ENCODE measurements at places on chromosomes 16 and 17.

GRCh38 chr17:7956228-7956965 is 24.4 kb downstream of the CNTROB start:
- DNase-seq, result peak; percentile 74

- no peak for DNase-seq
Measured at GRCh38 chr17:57478478-57479250, 222.3 kb downstream of the MSI2 start.

DNA sequence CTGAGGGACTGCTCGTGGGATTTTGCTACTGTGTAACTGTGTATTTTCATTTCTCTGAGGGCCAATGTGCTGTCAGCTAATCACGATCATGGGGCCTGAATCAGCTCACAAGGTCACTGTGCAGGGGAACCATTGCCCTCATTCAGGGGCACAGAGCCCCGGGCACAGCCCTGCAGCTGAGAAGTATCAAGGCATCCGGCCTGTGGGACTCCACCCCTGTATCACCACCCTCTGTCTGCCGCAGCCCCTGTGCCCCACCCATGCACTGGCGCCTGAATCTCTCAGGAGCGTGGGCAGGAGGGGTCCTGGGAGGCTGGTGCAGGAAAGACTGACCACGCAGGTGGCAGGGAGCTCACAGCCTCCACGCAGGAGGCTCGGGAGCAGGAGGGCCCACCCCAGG is 43.4 kb upstream of the RASD1 start:
- no peak for DNase-seq

DNA sequence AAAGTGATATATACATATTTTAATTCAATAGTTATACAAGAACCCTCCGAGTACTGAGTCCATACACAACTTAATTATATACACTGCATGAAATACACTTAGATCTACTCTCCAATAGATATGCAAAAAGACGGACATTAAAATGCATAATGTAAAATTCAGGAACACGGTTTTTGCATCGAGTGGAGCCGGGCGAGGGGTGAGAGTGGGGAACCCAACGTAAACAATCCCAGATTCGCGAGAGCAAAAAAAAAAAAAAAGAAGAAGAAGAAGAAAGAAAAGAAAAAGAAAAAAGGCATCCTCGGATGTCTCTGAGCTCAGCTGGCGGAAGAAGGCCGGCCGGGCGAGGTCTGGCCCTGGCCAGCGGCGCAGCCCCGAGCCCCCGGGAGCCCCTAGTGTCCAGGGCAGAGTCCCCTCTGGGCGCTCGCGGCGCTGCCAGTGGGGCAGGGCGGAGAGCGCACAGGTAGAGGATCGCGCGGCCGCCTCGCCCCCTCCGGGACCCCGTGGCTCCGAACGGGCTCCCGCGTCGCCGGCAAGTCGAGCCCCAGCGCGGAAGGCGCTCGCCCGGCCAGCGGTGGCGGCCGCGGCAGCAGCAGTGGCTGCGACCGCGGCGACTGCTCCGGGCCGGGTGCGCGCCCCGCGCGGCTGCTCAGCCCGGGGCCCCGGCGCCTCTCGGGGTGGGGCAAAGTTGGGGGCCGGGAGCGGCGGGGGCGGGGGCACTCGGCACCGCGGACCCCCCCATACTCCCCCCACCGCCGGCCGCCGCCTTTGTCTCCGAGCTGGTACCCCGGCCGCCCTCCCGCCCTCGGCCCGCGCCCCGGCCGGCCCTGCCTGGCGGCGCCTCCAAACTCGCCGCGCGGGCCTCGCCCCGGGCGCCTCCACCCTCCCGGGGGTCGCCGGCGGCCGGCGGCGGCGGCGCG is 9.6 kb upstream of the ZFHX3 start:
- DNase-seq, result peak; percentile 74

DNA sequence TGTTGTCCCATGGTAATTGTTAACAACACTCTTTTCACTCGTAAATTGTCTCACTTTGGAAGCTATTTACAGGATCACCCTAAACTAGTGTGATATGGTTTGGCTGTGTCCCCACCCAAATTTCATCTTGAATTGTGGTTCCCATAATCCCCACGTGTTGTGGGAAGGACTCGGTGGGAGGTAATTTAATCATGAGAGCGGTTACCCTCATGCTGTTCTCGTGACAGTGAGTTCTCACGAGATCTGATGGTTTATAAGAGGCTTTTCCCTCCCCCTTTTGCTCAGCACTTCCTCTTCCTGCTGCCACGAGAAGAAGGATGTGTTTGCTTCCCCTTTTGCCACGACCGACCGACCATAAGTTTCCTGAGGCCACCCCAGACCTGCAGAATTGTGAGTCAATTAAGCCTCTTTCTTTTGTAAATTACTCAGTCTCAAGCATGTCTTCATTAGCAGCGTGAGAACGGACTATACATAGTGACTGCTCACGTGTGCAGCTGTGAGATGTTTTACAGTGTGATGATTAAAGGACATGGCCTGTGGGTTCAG is 34.4 kb downstream of the DNAH3 start:
- no peak for DNase-seq

- no peak for DNase-seq
Measured at GRCh38 chr16:14148569-14148968, 77.5 kb downstream of the MRTFB start.

GRCh38 chr17:5049314-5049841 is 14.2 kb upstream of the SLC52A1 start:
- no peak for DNase-seq

GRCh38 chr16:49275050-49275730 is 6.4 kb downstream of the CBLN1 start:
- DNase-seq, result no peak

GRCh38 chr17:61897548-61898180 is 30.1 kb downstream of the INTS2 start:
- no peak for DNase-seq

DNA sequence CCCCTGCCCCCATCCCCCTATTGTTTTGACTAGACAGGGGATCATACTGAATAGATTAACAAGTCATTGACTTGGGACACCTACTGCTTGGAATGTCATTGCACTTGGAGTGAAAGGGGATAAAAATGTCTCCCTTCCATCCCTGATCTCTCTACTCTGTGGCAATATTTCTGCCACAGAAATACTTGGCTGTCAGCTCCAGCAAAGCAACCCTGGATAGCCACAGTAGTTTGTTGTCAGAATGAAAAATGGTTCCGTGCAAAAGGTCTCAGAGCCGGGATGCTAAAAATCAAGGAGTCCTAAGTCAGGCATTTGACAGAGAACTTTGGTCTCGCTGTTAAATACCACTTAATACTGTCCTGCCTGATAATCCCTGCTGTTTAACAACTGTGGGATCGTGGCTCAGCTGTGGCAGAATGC is 722.0 kb upstream of the SOX9 start:
- DNase-seq, result no peak

DNA sequence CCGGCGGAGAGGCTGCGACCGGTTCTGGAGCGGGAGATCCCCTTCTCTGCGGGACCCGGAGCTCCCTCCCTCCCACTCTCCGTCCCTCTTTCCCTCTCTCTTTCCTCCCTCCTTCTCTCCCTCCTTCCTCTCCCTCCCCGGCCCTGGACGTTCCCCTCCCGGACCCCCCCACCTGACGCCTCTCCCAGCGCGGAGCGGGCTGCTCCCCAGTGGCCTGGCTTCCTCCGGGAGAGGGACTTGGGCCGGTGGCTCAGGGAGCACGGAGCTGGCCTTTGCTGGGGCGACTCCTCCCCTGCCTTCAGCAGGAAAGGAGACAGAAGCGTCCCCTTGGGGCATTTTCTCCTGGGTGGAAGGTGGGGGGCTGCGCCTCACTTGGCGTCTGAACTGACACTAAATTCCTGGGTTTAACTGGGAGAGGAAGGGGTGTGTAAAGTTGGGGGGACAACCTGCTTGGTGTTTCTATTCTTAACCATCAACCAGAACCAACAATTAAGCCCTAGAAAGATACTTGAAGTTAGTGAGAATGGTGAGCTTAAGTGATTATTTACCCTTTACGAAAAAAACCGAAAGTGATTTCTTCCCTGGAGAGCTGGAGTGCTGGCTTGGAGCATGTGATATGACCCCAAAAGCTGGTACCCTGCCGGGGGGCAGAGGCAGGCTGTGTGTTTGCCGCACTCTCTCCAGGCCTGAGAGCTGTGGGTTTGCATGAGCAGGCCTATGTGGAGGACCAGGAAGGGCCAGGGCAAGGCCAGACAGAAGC is 775 bp downstream of the SPIRE2 start:
- no peak for DNase-seq

GRCh38 chr16:78448658-78449271 is 349.3 kb downstream of the WWOX start:
- no peak for DNase-seq

GRCh38 chr16:12440228-12440530 is 363.5 kb downstream of the CPPED1 start:
- DNase-seq, result no peak

GRCh38 chr16:87323727-87324410 is 6.7 kb upstream of the C16orf95 start:
- DNase-seq, result no peak

DNA sequence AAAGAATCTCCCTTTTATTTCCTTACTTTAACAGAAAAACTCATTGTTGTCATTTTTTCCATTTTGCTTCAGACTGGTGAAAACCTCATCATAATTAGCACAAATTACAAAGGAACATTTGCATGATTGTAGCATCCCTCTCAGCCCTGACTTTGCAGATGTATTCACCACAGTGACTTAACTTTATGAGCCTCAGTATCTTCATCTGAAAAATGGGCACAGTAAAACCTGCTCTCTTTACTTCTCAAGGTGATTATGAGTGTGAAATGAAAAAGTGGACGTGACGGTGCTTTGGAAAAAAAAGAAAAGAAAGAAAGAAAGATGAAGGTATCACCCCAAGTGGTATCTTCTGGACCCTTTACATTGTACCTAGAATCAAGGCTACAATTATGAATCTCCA is 193.4 kb upstream of the TOX3 start:
- no peak for DNase-seq

- no peak for DNase-seq
Measured at GRCh38 chr16:35146031-35146710, 1686.8 kb downstream of the TP53TG3F start.

All from upper lobe of right lung (tissue), 1 donor.